Mammary epithelial cell (primary cell): ENCODE measurements at places on chromosomes 7 and 10. TPM values are rescaled to one million over a fixed set of nuclear protein-coding genes. Genes with fewer than 3 reads are reported as not detected.

DNA sequence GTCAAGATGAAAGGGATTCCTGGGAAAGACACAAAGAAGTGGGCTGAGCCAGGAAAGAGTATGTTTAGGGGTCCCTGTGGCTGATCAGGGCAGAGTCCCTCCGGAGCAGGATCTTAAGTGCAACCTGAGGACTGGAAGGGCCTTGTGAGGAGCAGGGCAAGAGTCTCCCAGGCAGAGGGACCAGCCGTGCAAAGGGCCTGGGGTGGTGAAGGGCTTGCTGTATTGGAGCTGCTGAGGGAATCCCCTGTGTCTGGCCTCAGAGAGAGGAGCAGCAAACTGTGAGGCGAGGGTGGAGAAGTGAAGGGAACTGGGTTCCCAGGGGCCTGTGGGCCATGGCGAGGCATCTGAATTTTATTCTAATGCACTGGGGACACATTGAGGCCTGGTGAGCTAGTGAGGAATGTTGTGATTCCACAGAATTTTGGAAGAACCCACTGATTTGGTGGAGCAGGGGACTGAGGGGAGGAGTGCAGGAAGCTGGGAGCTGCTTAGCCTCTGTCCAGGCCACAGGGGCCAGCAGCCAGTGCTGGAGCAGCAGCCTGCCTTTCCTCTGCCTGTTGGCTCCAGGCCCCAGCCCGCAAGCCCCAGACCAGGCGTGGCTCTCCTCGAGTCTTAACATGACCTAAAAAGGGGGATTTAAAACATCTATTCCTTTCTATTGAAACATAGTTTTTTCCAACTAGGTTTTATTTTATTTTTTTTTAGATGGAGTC is 138.4 kb upstream of the IGFBP3 start:
- no peak for DNase-seq

- DNase-seq, result no peak
Measured at GRCh38 chr7:138006106-138006505, 4.2 kb upstream of the CREB3L2 start.

GRCh38 chr10:92876509-92877036 is 28.3 kb downstream of the EXOC6 start:
- DNase-seq, result no peak

DNA sequence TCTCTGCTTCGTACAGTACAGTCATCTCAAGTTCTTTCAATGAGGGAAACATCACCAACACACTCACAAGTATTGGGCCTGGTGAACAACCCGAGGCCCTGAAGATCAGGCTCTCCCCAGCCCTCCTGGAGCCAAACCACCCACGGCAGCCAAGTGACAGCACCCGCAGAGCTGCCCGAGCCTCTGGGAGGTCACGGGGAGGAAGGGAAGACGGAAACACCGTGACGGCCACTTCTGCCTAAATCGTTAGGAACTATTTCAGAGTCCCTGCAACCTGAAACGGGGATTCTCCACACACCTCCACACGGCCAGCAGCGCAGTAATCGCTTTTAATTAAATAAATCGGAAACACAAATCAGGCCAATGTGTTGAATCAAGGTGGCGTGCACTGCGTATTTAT is 222.6 kb downstream of the MAD1L1 start:
- no peak for DNase-seq

- no peak for DNase-seq
Measured at GRCh38 chr7:104486931-104487330, 158.5 kb downstream of the LHFPL3 start.

GRCh38 chr7:92991190-92991589 is 126.6 kb downstream of the SAMD9 start:
- DNase-seq, result no peak

- no peak for DNase-seq
Measured at GRCh38 chr7:97734255-97734654, 2.4 kb downstream of the TAC1 start.

Gene SOSTDC1
- 1.5 TPM for polyA plus RNA-seq

Gene GIMAP5
- not detected for polyA plus RNA-seq

Gene KCNMA1
- 29.7 TPM for polyA plus RNA-seq
